ENCODE measurements at places on chromosomes 5 and 9.

GRCh38 chr5:72383280-72383679 lies 63.1 kb downstream of the PTCD2 start:
- H3K4me1 ChIP-seq, result peaks cover 12% of the 10 kb centered on the region
- no peak overlapping the region for H3K27ac ChIP-seq
- peaks cover 3% of the 10 kb centered on the region for H3K27me3 ChIP-seq

DNA sequence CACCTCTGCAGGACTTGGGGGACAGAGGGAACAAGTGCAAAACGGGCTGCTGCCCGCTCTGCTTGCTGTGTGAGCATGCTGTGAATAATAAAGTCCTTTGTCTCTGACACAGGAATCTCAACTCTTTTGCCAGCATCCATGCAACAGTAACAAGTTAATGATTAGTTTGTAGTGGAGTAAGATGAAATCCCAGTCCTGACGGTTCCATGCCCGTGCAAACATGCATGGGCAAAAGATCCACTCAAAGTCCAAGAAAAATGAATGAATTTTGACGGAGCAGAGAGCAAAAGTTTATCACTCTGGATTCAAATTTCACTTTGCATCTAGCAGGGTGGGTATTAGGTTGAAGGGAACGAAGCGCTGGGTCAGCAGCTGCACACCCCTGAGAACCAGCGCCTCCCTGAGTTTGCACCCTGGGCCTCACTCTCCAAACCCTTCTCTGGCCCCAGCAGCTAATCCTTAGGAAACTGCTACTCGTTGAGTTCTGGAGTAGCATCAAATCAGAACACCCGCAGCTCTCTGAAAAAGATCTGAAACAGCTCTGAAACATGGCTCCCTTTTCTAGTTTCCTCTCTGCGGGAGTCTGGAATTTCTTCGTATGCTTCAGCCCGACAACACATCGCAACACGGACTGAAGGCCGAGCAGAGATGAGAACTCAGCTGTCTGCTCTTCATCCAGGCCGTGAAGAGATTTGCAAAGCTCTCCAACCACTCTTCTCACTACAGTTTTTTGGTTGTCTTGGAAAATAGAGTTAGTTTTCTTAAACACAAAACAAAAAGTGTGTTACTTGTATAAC lies 45.6 kb upstream of the RUFY1 start:
- no peak overlapping the region for H3K4me3 ChIP-seq
- no peak for DNase-seq
- H3K36me3 ChIP-seq, result no peaks in the 10 kb centered on the region
- H3K27ac ChIP-seq, result no peak overlapping the region
- peaks cover 11% of the 10 kb centered on the region for H3K4me1 ChIP-seq
- H3K27me3 ChIP-seq, result peaks cover 6% of the 10 kb centered on the region

DNA sequence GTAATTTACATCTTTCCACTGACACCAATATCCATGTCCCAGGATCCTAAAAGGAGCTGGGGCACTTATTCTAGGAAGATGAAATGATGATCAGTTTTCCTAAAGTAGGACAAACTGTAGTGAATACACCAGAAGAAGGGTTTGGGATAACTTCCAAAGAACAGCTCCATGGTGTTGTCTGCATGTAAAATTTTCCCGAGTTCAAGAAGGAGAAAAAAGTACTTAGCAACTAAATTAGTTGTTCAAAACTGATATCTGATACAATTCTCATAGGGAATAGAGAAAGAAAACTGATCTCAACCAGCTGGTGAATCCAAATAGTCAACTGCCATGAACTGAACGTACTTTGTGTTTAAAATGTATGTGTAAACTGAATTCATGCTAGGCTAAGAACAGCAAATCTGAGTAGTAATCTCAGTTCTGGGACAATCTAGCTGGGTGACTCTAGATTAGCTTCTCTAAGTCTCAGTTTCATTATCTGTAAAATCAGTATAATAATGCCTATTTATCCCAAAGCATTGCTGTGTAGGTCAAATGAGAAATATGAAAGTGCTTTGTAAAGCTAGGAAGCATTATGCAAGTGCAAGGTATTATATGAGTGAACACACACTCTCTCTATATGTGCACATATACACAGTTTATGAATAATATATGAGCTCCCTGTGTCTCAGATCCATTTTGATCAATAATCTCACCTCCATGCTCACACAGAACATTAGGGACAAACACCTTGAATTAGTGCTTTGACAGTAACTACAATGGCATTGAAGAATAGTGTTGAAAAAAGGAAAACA lies 357.7 kb downstream of the SLIT3 start:
- H3K4me3 ChIP-seq, result no peak overlapping the region
- H3K4me1 ChIP-seq, result peaks cover 65% of the 10 kb centered on the region
- peaks cover 3% of the 10 kb centered on the region for H3K27me3 ChIP-seq

DNA sequence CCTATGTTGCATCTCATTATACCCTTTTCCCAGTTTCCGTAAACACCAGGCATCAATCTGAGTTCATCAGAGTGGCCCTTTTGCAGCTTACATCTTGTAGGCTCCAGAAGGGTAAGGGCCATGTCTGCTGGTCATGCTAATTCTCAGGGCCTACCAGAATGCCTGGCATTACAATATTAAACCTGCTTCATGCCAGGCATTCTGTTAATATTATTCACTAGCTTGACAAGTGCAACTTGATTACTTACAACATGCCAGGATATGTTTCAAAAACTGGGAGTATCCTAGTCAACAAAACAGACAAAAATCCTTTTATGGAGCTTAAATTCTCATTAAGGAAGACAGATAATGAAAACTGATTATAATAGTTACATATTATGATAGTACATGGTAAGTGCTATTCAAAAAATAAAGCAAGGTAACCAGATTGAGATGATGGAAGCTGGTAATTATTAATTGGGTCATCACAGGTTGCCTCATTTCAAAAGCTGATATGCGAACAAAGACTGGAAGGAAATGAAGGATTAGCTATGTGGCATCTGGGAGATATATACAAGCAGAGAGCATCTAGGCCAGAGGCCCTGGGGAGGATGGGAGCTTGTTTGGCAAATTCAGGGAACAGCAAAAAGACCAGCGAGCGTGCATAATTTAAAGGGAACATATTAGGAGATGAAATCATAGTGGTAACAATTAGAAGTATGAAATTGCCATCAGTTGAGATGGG lies 406.3 kb downstream of the DMRT2 start:
- peaks cover 8% of the 10 kb centered on the region for H3K27me3 ChIP-seq
- peaks cover 26% of the 10 kb centered on the region for H3K4me1 ChIP-seq
- H3K4me3 ChIP-seq, result no peak overlapping the region
- no peak for DNase-seq

GRCh38 chr5:143165049-143165880 lies 238.2 kb downstream of the NR3C1 start:
- H3K27me3 ChIP-seq, result no peaks in the 10 kb centered on the region
- peaks cover 3% of the 10 kb centered on the region for H3K36me3 ChIP-seq
- H3K4me3 ChIP-seq, result no peak overlapping the region
- no peaks in the 10 kb centered on the region for H3K4me1 ChIP-seq

GRCh38 chr5:78416677-78417425 lies 56.4 kb downstream of the SCAMP1 start:
- H3K36me3 ChIP-seq, result peaks cover 63% of the 10 kb centered on the region
- no peak overlapping the region for H3K27ac ChIP-seq
- H3K4me1 ChIP-seq, result no peaks in the 10 kb centered on the region
- DNase-seq, result no peak
- H3K4me3 ChIP-seq, result no peak overlapping the region

DNA sequence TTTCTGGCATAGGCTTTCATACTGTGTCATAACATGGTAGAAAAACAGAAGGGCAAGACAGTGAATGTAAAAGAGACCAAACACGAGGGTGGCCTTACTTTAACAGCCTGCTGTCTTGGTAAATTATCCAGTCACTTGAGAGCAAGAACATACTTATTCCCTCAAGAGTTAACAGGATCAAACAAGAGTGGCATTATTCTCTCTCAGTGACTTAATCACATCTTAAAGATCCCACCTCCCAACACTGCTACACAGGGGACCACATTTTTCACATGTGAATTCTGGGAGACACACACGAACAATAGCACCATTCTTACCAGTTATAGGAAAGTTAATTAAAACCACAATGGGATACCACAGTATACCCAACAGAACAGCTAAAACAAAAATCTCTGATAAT lies 898.0 kb upstream of the C9orf72 start:
- H3K27me3 ChIP-seq, result no peaks in the 10 kb centered on the region
- no peak for DNase-seq
- H3K4me3 ChIP-seq, result no peak overlapping the region
- H3K4me1 ChIP-seq, result no peaks in the 10 kb centered on the region
- no peak overlapping the region for H3K27ac ChIP-seq

GRCh38 chr5:112860929-112861637 lies at the start of gene SRP19:
Gene SRP19 (plus strand): TSS chr5:112861287. CDS start chr5:112861377, 90 bp downstream.
- DNase-seq, result peak; percentile 84
- peaks cover 20% of the 10 kb centered on the region for H3K36me3 ChIP-seq
- H3K27ac ChIP-seq, result peak within 1 kb of the TSS; percentile 96
- H3K27me3 ChIP-seq, result peaks cover 27% of the 10 kb centered on the region
- H3K4me1 ChIP-seq, result peaks cover 30% of the 10 kb centered on the region

DNA sequence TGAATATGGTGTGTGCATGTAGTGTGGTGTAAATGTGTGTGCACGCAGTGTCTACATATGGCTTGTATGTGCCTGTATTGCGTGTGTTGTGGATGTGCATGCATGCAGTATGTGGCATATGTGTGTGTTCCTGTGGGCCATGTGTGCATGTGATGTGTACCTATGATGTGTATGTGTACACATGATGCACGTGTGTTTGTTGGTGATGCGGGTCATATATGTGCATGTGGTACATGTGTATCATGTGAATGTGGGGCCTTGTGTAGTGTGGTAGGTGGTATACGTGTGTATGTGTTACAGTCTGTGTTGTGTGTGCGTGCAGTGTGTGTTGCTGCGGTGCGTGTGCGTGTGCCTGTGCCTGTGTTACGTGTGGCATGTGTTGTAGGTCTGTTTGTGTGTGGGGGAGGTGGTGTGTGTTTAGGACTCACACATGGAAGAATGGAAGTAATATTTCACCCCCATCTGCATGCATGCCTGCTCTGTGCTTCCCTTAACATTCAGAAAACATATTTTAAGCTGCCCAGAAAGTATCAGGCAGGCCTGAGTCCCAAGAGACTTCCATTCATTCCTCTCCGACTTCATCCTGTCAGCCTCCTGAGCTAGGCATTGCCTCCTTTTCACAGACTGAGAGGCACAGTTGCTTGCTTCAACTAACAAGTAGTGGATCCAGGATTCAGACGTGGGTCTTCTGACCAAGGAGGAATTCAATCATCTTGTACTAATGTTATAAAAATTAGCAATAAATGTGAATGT lies 55.4 kb upstream of the RUFY1 start:
- H3K36me3 ChIP-seq, result no peaks in the 10 kb centered on the region
- no peak overlapping the region for H3K27ac ChIP-seq
- peaks cover 5% of the 10 kb centered on the region for H3K4me1 ChIP-seq
- H3K27me3 ChIP-seq, result peaks cover 17% of the 10 kb centered on the region
- no peak overlapping the region for H3K4me3 ChIP-seq

GRCh38 chr5:170634256-170634990 lies 130.6 kb downstream of the KCNIP1 start:
- H3K36me3 ChIP-seq, result no peaks in the 10 kb centered on the region
- H3K4me1 ChIP-seq, result peaks cover 44% of the 10 kb centered on the region
- peaks cover 14% of the 10 kb centered on the region for H3K27me3 ChIP-seq
- no peak for DNase-seq

DNA sequence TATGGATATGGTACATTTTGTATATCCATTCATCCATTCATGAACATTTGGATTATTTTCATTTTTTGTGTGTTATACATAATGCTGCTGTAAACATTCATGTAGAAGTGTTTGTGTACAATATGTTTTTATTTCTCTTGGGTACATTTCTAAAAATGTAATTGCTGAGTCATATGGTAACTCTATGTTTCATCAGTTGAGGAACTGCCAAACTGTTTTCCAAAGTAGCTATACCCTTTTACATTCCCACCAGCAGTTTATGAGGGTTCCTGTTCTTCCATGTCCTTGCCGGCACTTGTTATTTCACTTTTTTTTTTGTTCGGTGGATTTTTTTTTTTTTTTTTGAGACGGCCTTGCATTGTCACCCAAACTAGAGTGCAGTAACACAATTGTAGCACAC lies 54.0 kb upstream of the MCCC2 start:
- DNase-seq, result no peak
- H3K27ac ChIP-seq, result no peak overlapping the region
- H3K4me1 ChIP-seq, result no peaks in the 10 kb centered on the region
- no peaks in the 10 kb centered on the region for H3K27me3 ChIP-seq
- no peak overlapping the region for H3K4me3 ChIP-seq

DNA sequence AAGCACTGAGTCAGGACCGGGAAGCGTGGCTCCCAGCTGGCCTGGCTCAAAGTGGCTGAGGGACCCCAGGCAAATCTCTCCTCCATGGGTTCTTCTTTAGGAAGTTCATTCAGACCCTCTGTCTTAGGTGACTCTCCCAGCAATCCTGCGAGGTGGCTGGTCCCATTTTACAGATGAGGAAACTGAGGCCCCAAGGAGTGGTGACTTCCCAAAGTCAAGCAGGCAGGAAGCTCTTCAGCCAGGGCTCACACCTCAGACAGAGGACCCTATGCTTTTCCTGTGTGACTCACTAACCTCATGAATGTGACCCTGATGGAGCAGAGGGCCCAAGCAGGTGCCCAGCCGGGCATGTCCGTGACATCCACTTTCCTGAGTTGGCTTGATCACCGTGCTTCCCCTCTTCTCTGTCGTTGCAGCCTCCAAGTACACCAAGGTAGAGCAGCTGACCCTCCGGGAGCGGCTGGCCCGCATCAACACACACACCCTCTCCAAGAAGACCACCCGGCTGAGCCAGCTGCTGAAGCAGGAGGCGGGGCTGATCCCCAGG lies 36.5 kb downstream of the ARHGEF37 start:
- no peak overlapping the region for H3K27ac ChIP-seq
- H3K36me3 ChIP-seq, result no peaks in the 10 kb centered on the region
- H3K27me3 ChIP-seq, result peaks cover 13% of the 10 kb centered on the region
- peaks cover 12% of the 10 kb centered on the region for H3K4me1 ChIP-seq
- H3K4me3 ChIP-seq, result no peak overlapping the region

GRCh38 chr9:126955811-126956210 lies 41.2 kb downstream of the RALGPS1 start:
- H3K4me1 ChIP-seq, result peaks cover 9% of the 10 kb centered on the region
- H3K27me3 ChIP-seq, result peaks cover 6% of the 10 kb centered on the region
- H3K27ac ChIP-seq, result no peak overlapping the region
- H3K36me3 ChIP-seq, result no peaks in the 10 kb centered on the region

DNA sequence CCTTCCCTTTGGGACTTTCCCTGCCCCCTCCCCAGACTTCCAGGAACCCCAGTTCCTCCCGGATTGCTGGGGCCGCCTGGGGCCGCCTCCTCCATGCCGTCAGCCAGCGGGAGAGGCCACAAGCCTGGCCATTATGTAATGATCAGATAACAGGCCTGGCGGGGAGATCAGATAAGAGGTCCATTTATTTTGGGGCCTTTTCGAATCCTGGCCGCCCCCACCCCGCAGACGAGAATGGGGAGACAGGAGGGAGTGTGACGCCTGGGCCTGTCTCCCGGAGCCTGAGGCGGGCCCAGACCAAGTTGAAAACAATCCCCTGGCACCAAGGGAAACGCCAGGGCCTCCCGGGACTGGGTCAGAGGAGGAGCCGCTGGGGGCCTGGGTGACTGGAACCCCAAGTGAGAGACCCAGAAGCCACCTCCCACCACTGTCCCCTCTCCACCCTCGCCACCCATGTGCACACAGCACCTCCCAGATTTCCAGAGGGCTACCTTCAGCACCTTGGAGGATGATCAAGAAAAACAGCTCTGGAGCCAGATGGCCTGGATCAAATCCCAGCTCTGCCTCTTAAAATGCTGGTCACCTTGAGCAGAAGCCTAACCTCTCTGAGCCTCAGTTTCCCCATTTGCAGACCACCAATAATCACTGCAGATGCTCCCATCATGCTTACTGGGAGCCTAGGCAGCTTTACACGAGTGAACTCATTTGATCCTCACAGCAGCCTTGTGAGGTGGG lies 7.8 kb downstream of the ENG start:
- peaks cover 7% of the 10 kb centered on the region for H3K36me3 ChIP-seq
- no peak for DNase-seq
- H3K27me3 ChIP-seq, result peaks cover 5% of the 10 kb centered on the region

All from nephron progenitor cell (in vitro differentiated cells).